ENCODE measurements at places on chromosomes 1 and 21. TPM values are rescaled to one million over a fixed set of nuclear protein-coding genes. Genes with fewer than 3 reads are reported as not detected.
A peak's percentile ranks its signal among the peaks of the same experiment; 100 is the strongest.

DNA sequence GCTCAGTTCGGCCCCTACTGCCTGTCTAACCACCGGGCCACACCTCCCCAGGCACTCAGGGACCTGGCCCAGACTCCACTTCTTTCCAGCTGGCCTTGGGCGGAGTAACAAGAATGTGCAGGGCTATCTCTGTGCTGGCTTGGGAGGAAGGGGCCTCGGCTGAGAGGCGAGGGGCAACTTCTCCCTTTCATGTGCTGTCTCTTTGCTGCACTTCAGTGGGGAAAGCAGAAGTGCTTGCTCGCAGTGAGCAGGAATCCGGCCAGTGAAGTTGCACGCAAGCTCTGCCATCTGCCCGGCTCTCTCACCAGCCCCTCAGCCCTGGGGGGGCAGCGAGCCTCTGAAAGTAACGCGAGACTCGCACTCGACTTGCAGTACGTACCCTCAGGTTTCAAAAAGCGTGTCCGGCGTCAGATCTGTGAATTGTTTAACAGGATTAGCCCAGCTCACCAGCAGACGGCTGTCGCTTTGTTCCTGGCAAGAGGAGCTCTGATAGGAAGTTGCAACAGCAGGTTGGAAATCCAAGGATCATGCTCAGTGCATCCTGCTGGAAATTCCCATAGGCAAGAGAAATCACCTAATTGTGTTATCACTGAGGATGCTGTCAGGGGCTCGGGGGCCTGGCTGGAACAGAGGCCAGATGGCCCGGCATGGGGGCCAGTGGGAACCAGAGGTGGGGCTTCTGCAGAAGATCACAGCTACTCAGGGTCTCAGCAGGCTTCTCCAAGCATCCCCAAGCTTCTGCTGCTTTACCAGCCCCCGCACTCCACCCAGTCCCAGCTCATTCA, 221.1 kb downstream of the NPHP4 start:
- DNase-seq: no peak

GRCh38 chr1:205251576-205251975, 23.8 kb downstream of the TMCC2 start:
- DNase-seq: no peak

- DNase-seq: no peak
Measured at GRCh38 chr1:18299441-18300338, 181.0 kb upstream of the KLHDC7A start.

DNA sequence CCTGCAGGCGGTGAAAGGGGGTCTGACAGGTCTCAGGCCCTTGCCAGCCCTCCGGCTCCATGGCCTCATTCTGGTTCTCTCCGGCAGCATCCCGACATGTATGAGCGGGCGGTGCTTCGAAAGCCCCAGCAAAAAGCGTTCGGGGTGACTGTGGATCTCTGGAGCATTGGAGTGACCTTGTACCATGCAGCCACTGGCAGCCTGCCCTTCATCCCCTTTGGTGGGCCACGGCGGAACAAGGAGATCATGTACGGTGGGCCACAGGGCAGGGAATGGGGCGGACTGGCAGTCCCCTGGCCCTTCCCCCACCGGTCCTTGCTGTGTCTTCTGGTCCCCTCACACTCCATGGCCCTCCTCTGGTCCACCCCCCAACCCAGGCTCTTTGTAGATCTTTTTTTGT, 6.3 kb downstream of the IKBKE start:
- no peak for DNase-seq

GRCh38 chr1:24186993-24187790, at the start of gene IFNLR1:
Gene IFNLR1, minus strand, starts transcription at chr1:24187289. Its CDS starts 41 bp downstream, at chr1:24187248.
- DNase-seq: peak; percentile 62

GRCh38 chr1:193697776-193698175, 511.4 kb upstream of the B3GALT2 start:
- DNase-seq: no peak

C1orf116 gene
- polyA plus RNA-seq: 22.0 TPM

TPRG1L gene
- polyA plus RNA-seq: 39.8 TPM

- DNase-seq: no peak
Measured at GRCh38 chr1:203388683-203389082, 37.8 kb upstream of the FMOD start.

DNA sequence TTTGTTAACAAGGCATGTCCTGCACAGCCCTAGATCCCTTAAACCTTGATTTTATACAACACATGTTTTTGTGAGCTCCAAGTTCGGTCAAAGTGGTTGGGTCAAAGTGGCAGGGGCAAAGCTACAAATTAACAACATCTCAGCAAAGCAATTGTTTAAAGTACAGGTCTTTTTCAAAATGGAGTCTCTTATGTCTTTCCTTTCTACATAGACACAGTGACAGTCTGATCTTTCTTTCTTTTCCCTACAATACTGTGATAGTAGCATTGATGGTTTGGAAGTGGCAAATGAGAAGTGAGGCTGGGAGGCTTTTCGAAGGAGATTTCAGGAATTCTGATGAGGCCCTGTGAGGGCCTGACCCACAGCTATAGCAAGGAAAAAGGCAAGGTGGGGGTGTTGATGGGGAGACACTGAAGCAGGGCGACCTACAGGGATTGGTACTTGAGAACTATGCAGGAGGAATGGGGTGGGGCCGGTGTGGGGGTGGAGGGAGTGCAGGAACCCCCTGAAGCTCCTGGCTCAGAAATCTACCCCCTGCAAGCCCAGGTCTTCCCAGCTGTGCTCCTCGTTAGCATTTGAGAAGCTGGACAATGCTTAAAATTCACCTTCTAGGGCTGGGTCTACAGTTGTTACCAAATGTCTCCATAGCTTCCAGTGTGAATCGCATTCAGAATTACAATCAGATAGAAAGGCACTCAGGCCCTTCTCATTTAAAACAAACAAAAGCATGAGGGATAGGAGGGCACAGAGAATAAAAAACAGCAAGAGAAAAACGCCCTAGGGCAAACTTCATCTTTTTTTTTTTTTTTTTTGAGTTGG, 102.6 kb upstream of the PPM1J start:
- DNase-seq: no peak

ZSCAN20 gene
- 5.6 TPM for polyA plus RNA-seq

- no peak for DNase-seq
Measured at GRCh38 chr1:94302497-94302896, 65.1 kb upstream of the ARHGAP29 start.

- DNase-seq: no peak
Measured at GRCh38 chr1:31799196-31799894, 16.5 kb downstream of the SPOCD1 start.

DNA sequence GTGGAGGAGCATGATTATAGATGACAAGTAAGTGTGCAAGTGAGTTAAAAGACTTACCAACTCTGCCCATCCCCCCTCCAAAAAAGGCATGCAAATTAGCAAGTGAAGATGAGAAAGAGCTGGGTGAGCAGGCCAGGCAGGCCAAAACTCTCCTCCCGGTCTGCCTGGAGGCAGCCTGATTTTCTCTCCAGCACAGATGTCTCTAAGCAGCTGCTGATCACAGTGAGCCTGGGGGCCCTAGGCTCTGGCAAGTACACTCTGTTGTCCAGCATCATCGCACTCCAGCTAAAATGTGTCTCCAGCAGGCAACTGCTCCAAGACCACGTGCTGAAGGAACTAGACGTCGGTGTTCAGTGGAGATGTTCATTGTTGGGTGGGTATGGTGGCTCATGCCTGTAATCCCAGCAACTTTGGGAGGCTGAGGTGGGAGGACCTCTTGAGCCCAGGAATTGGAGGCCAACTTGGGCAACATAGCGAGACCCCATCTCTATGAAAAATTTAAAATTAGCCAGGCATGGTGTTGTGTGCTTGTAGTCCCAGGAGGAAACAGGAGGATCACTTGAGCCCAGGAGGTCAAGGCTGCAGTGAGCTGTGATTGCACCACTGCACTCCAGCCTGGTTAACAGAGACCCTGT, 56.7 kb upstream of the PUM1 start:
- DNase-seq: no peak

GRCh38 chr1:93871366-93871765, 7.6 kb downstream of the DNTTIP2 start:
- no peak for DNase-seq

- no peak for DNase-seq
Measured at GRCh38 chr1:224641030-224641429, 24.9 kb downstream of the CNIH3 start.

KRTAP10-7 gene
- polyA plus RNA-seq: not detected

- no peak for DNase-seq
Measured at GRCh38 chr1:24912376-24913273, 17.5 kb downstream of the RUNX3 start.

DNA sequence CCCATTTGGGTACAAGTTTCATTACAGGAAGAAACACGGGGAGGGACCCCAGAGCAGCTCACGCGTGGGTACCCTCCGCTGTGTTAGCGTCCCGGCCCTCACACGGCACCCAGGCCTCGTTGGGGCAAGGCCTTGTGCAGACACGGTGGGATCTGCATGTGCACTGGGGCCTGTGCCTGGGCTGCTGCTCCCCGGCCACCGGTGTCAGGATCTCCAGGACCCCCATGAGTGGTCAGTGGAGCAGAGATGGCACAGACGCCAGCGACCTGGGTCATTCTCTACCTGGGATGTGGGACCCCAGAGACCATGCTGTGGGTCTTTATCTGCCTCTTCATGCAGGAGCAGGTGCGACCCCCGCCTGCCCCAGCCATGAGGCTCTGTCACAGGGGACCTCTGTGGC, 5.4 kb upstream of the SAMD11 start:
- no peak for DNase-seq

OLIG1 gene
- polyA plus RNA-seq: 0.12 TPM

Measured in renal pelvis (tissue), 12 donors.